ENCODE measurements at places on chromosomes 13 and 19. TPM values are rescaled to one million over a fixed set of nuclear protein-coding genes. Genes with fewer than 3 reads are reported as not detected.
A peak's percentile ranks its signal among the peaks of the same experiment; 100 is the strongest.

The CEACAM20 gene
- total RNA-seq: not detected

DNA sequence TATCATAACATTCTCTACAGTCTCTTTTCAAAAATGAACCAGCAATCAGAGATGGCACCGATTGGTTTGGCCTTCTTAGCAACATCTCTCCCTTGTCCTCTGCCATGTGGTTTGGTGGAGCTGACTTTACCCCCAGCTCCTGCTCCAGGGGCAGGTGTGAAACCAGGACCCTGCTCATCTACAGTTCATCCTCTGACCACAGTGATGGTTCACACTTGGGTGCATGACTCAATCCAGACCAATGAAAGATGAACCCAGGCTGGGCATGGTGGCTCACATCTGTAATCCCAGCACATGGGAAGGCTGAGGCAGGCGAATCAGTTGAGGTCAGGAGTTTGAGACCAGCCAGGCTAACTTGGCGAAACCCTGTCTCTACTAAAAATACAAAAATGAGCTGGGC is 33.6 kb upstream of the FFAR2 start:
- no peak for DNase-seq

GRCh38 chr19:2083174-2083854 is 12.8 kb downstream of the MOB3A start:
- DNase-seq: no peak

DNA sequence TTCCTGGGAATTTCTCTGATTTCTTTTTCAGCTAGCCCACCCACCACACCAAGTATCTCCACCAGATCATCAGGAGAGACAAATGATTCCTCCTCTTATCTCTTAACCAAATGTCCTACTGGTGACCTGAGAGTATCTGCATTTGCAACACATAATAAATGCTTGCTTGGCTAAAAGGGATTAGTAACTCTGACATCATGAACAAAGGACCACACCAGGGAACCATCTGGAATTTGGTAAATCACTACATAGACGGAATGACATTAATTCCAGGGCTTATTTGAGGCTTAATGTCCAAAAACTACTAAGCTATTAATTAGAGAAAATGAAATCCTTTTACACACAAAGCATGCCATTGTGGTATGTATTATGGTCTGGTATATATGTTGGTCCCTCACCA is 139.0 kb downstream of the RAP2A start:
- DNase-seq: no peak

GRCh38 chr19:30670011-30670329 is 297.8 kb downstream of the ZNF536 start:
- no peak for DNase-seq

DNA sequence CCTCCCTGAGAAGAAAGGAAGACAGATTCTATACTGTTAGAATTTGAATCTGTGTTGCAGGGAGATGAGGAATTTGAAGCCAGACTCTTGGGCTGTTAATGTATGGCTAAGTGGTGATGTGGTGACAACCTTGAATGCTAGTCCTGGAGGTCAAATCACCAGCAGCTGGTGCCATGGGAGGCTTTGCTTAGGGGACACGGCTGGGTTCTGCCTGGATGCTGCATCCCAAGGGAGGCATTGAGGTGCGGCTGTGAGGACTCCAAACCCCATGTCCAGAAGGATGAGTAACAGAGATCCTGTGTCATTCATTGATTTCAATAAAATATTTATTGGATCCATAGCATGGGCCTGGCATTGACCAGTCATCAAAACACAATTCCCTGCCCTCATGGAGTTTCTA is 42.3 kb downstream of the RFX2 start:
- DNase-seq: no peak

DNA sequence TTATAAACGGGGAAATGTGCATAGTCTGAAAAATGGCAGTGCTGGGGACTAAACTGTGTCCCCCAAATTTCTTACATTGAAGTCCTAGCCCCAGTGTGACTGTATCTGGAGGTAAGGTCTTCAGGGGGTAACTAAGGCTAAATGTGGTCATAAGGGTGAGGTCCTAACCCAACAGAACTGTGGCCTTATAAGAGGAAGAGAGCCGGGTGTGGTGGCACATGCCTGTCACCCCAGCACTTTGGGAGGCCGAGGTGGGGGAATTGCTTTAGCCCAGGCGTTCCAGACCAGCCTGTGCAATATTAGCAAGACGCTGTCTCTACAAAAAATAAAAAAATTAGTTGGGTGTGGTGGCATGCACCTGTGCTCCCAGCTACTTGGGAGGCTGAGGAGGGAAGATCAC is 17.8 kb downstream of the PROZ start:
- DNase-seq: no peak

DNA sequence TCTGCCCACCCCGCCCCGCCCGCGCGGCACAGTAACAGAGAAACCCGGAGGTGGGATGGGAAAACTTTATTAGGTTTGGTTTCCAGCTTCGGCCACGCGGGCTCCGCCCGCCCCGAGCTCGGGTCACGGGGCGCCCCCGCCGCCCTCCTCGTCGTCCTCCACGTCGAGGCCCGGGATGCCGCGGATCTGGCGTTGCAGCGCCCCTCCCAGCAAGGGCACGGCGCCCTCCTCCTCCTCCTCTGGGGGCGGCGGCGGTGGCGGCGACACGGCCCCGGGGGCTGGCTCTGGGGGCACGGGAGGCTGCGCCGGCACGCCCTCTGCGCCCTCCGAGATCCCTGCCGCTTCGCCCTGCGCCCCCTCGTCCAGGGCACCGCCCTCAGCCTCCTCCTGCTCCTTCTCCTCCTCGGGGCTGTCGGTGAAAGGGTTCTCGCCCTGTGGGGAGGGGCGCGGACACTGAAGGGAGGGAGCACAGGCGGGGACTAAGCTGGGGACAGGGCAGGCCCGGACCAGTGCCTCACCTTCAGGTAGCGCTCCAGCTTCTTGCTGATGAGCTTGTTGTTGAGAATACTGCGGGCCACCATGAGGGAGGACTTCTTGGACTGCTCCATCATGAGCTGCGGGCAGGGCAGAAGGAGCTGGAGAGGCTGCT is 536 bp upstream of the AKAP8 start:
- peak; percentile 58 for DNase-seq

The PLEKHA4 gene
- total RNA-seq: 21.1 TPM

DNA sequence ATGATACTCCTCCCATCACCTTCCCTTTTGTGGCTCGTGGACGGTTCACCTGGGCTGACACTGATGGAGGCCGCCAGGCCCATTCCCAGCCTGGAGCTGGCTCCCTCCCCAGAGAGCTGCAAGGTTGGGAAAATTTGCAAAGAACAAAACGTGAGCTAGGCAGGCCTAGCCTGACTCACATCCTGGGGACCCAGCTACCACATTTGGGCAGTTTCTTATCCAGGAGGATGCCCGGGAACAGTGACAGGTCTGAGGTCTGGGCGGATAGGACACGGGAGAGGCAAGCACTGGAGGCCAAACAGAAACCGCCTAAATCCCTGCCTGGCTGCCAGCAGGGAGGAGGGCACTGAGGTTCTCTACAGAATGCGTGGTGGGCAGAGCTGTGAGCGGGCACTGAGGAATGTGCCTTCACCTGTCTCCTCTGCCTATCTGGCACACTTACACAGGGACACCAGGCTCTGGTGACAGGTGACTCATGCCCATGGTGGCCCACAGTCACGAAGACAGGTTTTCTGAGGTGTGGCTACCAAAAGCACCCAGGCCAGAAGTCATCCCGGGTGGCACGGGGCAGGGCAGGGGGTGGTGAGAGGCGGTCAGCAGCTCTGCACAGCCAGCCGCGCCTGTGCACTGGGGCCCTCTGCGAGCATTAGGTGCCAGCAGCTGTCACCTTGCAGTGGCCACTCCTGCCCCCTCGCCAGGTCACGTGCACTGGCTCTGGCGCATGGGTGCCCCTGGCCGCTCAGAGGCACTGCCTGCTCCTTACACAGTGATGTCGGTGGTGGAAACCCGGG is 23.2 kb downstream of the SH3GL1 start:
- DNase-seq: peak; percentile 75

GRCh38 chr19:13165162-13165997 is 15.2 kb downstream of the IER2 start:
- no peak for DNase-seq

DNA sequence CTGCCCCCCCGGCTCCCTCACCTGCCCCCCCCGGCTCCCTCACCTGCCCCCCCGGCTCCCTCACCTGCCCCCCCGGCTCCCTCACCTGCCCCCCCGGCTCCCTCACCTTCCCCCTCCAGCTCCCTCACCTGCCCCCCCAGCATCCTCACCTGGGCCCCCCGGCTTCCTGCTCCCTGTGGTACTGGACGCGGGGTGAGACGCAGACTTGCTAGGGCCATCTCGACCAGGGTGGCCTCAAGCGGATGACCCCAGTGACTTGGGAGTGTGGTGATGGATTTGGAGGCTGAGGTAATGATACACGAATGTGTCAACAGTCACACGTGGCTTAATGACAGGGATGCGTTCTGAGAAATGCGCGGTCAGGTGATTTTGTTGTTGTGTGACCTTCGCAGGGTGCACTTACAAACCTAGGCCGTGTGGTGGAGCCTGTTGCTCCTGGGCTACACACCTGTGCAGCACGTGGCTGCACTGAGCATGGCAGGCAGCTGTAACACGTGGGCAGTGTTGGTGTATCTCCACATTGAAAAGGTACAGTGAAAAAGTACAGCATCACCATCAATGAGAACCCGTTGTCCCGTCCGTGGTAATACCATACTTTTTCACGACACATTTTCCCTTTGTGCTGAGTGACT is 197.8 kb downstream of the TEX29 start:
- peak; percentile 59 for DNase-seq

GRCh38 chr19:47699360-47699917 is 13.8 kb upstream of the EHD2 start:
- peak; percentile 59 for DNase-seq

The NOTCH3 gene
- total RNA-seq: 33.9 TPM

- DNase-seq: no peak
These were observed 75.0 kb upstream of the VSTM2B start for GRCh38 chr19:29450812-29451211.

The TNFAIP8L1 gene
- total RNA-seq: 3.4 TPM

DNA sequence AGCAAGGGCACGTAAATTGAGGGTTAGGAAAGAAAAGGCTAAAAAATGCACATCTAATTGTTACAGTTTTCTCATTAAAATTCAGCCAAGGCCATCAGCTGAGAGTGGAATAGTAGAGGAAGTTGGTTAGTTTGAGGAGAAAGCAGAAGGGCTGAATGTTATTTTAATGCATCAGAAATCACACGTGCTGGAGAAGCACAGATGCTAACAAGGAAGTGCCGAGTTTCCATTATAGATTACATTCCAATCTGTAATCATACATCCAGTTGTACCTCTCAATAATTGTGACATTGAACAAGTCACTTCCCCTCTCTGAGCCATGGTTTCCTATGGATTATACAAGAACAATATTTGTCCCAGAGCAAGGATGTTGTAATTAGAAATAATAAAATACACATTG is 25.1 kb downstream of the FPR3 start:
- DNase-seq: no peak

GRCh38 chr19:18408053-18408476 is 10.6 kb upstream of the LRRC25 start:
- DNase-seq: peak; percentile 74

The PRR19 gene
- not detected for total RNA-seq

The CPB2 gene
- total RNA-seq: 1.8 TPM

DNA sequence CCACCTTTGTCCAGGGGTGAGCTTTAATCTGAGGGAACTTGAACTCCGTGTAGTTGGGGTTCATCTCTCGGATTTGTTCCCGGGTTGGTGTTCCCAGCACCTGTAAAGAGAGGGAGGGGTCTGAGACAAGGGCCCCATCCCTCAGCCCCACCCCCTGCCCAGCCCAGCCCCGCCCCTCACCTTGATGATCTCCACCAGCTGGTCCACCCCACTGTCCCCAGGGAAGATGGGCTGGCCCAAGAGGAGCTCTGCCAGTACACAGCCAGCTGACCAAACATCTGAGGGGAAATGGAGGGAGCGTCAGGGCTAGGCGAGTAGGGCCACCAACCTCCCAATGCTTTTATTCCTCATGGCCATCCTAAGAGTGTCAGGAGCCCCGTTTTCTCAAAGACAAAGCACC is 9.3 kb downstream of the GSK3A start:
- no peak for DNase-seq

Data from body of pancreas (tissue), 4 donors.